Chondrocyte (in vitro differentiated cells): ENCODE measurements at places on chromosomes 1 and 21. TPM values are rescaled to one million over a fixed set of nuclear protein-coding genes. Genes with fewer than 3 reads are reported as not detected.

DNA sequence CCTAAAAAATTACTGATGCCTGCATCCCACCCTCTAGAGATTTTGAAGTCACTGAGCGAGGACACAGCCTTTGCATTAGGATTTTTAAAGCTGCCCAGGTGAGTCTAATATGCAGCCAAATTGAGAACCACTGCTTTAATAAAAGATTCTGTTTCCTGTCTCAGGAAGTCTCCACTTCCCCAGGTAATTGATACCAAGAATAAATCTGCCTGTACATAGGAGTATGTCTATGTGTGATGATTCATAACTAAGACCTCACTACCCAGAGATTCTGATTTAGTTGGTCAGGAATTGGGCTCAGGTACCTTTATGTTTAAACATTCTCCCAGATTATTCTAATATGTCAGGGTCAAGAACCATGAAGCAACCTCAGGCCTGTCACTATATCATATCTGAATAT lies 108.8 kb upstream of the ARTN start:
- peaks cover 31% of the 10 kb centered on the region for H3K4me1 ChIP-seq
- H3K4me3 ChIP-seq, result no peak overlapping the region
- H3K27me3 ChIP-seq, result no peaks in the 10 kb centered on the region
- no peak overlapping the region for H3K27ac ChIP-seq
- H3K36me3 ChIP-seq, result peaks cover 9% of the 10 kb centered on the region

DNA sequence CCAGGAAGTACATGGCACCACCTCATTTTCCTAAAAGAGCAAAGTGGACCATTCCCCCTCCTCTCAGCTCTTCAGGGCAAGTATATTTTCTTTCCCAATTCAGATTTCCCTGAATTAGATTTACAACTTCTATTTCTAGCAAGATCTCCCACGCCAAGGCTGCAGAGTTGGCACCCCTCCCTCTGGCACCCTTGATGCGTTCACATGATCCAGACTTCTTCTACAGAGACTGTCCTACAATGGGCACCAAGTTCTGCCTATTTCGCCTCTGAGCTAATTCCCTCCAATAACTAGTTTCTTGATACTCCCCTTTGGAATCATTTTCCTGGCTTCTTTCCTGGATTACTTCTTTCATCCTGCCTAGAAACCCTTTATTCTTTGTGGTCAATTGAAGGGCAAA lies 122.0 kb downstream of the CDC7 start:
- H3K4me1 ChIP-seq, result peaks cover 6% of the 10 kb centered on the region
- no peak for DNase-seq

DNA sequence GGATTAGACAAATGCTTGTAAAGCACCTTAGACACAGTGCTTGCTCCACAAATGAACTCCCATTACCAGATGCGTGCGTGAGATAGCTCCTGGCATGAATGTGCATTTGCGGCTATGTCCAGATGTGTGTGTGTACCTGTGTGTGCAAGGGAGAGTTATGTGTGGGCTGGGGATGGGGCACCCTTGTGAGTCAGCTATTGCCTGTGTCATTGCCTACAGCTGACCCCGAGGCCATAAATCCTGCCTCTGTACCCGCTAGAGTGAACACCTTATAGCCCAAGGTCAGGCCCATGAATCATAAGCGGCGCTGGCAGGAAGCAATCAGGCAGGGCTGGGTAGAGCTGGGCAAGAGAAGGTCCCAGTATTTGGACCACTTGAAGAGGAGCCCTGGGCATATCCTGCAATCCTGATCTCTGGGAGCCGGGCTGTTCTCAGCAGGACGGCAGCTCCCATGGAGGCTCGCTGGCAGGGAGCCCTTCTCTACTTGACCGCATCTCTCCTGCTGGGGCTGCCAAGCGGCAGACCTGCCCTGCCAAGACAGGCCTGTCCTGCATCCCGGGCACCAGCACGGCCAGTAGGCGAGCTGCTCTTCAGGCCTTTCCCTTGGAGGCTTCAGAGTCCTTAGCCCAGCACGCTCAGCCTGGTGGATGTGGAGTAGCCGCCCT lies 86.4 kb downstream of the TMEM53 start:
- DNase-seq, result no peak
- H3K27me3 ChIP-seq, result peaks cover 16% of the 10 kb centered on the region
- no peaks in the 10 kb centered on the region for H3K36me3 ChIP-seq

GRCh38 chr1:5991381-5992025 lies 722 bp downstream of the NPHP4 start:
- H3K27me3 ChIP-seq, result no peaks in the 10 kb centered on the region
- peak; percentile 79 for DNase-seq
- H3K27ac ChIP-seq, result peak overlapping the region; percentile 70
- peak overlapping the region; percentile 81 for H3K4me3 ChIP-seq
- H3K36me3 ChIP-seq, result no peaks in the 10 kb centered on the region

DNA sequence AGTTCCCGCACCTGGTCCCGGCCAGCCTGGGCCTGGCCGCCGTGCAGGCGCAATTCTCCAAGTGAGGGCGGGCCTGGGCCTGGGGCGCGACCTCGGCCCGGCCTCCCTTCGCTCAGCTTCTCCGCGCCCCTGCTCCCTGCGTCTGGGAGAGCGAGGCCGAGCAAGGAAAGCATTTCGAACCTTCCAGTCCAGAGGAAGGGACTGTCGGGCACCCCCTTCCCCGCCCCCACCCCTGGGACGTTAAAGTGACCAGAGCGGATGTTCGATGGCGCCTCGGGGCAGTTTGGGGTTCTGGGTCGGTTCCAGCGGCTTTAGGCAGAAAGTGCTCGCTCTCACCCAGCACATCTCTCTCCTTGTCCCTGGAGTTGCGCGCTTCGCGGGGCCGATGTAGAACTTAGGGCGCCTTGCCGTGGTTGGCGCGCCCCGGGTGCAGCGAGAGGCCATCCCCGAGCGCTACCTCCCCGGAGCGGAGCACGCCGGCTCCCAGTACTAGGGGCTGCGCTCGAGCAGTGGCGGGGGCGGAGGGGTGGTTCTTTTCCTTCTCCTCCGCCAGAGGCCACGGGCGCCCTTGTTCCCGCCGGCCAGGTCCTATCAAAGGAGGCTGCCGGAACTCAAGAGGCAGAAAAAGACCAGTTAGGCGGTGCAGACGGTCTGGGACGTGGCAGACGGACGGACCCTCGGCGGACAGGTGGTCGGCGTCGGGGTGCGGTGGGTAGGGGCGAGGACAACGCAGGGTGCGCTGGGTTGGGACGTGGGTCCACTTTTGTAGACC lies 1.2 kb downstream of the OLIG1 start:
- peaks cover 14% of the 10 kb centered on the region for H3K4me1 ChIP-seq
- DNase-seq, result no peak
- peaks cover 3% of the 10 kb centered on the region for H3K36me3 ChIP-seq
- peaks cover 81% of the 10 kb centered on the region for H3K27me3 ChIP-seq
- no peak overlapping the region for H3K27ac ChIP-seq

- H3K27ac ChIP-seq, result no peak overlapping the region
- H3K4me1 ChIP-seq, result no peaks in the 10 kb centered on the region
- no peak overlapping the region for H3K4me3 ChIP-seq
- H3K27me3 ChIP-seq, result peaks cover 19% of the 10 kb centered on the region
Observed at GRCh38 chr1:48718116-48718630, 58.5 kb downstream of the BEND5 start.

DNA sequence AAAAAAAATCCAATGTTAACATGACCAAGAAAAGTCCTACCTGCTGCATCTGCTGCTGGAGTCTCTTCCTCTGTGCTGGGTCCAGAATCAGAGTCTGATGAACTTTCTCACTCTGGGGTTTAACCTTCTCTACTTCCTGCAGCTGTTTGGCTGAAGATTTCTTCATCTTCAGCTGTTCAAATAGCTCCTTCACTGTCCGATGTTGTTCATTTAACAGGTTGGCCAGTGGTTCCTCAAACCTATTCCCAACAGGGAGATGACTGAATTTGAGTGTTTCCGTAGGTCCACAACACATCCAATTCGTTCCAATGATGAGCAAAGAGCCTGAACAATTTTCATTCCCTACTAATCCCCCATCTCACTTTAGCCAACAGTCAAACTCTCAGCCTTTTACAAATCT lies 79.4 kb downstream of the GON4L start:
- no peak overlapping the region for H3K27ac ChIP-seq
- H3K27me3 ChIP-seq, result no peaks in the 10 kb centered on the region
- no peak for DNase-seq
- H3K4me3 ChIP-seq, result no peak overlapping the region
- peaks cover 33% of the 10 kb centered on the region for H3K36me3 ChIP-seq

- H3K36me3 ChIP-seq, result no peaks in the 10 kb centered on the region
- no peak overlapping the region for H3K27ac ChIP-seq
- H3K4me3 ChIP-seq, result no peak overlapping the region
- DNase-seq, result no peak
Observed at GRCh38 chr1:155649676-155650075, 38.9 kb downstream of the YY1AP1 start.

GRCh38 chr1:61081686-61082310 lies 563 bp upstream of the NFIA start:
- DNase-seq, result no peak
- no peaks in the 10 kb centered on the region for H3K27me3 ChIP-seq
- H3K36me3 ChIP-seq, result peaks cover 2% of the 10 kb centered on the region
- peaks cover 73% of the 10 kb centered on the region for H3K4me1 ChIP-seq

GRCh38 chr21:14451546-14451945 lies 68.6 kb upstream of the HSPA13 start:
- no peak for DNase-seq
- H3K4me1 ChIP-seq, result no peaks in the 10 kb centered on the region
- H3K4me3 ChIP-seq, result no peak overlapping the region
- H3K36me3 ChIP-seq, result no peaks in the 10 kb centered on the region
- no peak overlapping the region for H3K27ac ChIP-seq
- no peaks in the 10 kb centered on the region for H3K27me3 ChIP-seq

DNA sequence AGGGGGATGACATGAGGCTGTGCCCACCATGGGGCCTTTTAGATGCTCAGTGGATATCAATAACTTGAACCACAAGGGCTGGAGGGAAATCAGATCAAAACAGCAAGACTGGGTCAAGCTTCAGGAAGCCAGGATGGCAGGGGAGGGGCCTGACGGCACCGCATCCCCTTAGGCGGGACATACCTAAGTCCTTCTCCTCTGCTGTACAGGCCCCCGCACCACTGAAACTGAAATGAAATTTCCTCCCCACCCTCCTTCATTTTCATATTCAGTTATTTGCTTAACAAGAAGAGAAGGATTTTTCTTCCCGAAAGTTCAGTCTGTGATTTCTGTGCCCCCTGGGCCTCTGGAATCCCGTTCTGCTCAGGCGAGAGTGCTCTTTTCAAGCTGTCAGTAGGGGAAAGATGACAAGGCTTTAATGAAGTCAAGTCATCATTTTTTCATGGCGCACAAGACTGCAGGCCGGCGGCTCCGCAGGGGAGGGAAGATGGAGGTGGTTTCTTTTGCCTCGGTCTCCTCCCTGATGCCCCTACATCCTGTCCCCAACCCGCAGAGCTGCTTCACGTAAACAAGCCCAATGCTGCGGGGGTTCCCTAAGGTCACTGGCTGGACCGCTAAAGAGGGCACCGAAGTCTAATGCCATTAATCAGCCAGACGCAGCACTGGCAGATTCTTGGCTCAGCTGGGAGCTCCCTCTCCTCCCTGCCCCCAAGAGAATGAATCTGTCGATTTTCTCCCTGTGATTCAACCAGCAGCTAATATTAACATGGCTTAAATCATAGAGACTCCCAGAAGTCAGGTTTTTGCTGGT lies 264.8 kb downstream of the C1orf94 start:
- H3K27ac ChIP-seq, result no peak overlapping the region
- peaks cover 2% of the 10 kb centered on the region for H3K27me3 ChIP-seq
- DNase-seq, result no peak
- no peaks in the 10 kb centered on the region for H3K36me3 ChIP-seq
- H3K4me3 ChIP-seq, result no peak overlapping the region

DNA sequence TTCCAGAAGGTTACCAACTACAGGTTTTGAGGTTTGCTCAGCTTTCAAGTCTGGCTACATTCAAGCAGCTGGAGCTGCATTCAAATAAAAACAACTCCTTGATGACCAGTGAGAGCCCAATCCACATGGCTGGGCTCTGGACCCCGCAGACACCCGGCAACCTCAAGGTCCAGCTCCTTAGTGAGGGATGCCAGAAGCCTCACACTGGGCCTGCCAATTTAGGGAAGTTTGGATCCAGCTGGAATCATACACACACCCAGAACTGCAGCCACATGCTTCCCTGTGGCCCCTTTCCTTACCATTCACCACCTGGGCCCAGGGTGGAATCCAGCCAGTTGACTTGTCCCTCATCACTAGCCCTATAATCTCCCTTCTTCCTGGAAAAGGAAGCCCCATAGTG lies 123.7 kb downstream of the UBE2U start:
- no peak overlapping the region for H3K27ac ChIP-seq
- peaks cover 33% of the 10 kb centered on the region for H3K27me3 ChIP-seq
- no peak for DNase-seq
- no peaks in the 10 kb centered on the region for H3K36me3 ChIP-seq
- no peak overlapping the region for H3K4me3 ChIP-seq
- H3K4me1 ChIP-seq, result no peaks in the 10 kb centered on the region

DNA sequence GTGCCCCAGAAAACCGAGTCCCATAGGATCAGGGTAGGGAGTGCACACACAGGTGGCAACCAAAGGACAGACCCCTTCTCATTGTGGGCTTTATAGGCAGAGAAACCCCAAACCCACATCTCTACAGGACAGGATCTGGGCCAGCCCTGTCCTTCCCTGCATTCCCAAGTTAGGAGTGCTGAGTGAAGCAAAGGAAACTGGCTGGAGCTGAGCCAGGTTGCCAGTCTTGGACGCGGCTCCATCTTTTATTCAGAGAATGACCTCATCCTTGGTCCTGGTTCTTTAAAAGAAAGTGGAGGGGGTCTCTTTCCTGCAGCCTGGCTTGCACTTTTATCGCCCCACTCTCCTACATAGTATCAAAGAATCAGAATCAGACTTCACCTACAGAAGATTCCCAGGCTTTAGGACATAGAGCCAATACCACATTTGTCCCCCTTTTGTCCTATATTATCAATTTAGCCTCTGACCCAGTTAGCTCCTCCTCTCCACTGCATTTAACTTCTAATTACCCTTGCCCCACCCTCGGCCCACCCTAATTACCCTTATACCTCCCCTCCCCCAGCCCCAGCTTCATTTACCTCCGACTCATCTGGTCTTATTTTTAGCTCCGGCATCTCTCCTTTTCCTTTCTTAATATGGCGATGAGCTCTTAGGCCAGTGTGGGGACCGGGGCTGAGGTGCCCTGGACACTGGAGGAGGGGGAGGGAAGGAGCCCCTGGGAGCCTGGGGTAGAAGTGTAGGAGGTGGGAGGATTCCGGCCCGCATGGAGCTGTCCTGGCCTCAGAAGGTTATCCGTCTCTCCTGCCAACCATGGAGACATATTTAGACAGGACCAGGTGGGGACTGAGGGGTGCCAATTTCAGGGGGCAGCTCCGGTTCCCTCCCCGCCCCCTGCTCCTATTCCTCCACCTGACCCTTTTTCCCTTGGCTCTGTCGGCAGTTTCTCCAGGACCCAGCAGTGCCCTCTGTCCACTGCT lies at the start of gene CASQ1:
Gene CASQ1 (plus strand): TSS at position 927 of the 977 bp plus-strand sequence. CDS start 177 bp downstream, outside the sequence.
- no peak for DNase-seq
- peaks cover 10% of the 10 kb centered on the region for H3K4me1 ChIP-seq
- no peak within 1 kb of the TSS for H3K4me3 ChIP-seq
- no peaks in the 10 kb centered on the region for H3K36me3 ChIP-seq
- H3K27me3 ChIP-seq, result peaks cover 5% of the 10 kb centered on the region

The MYCL gene
- total RNA-seq, result 0.29 to 0.62 TPM (median 0.47 TPM) in 3 replicates

The CHIA gene
- not detected in 3 replicates for total RNA-seq

The KCND3 gene
- 0.77 to 3.6 TPM (median 0.99 TPM) in 3 replicates for total RNA-seq

The F13B gene
- not detected in 3 replicates for total RNA-seq

The CDC42 gene
- 250 to 272 TPM (median 259 TPM) in 3 replicates for total RNA-seq

The PGLYRP4 gene
- total RNA-seq, result not detected in 3 replicates

The PADI1 gene
- 0.41 to 0.97 TPM (median 0.70 TPM) in 3 replicates for total RNA-seq

The CFHR4 gene
- total RNA-seq, result not detected in 3 replicates

The PCP4 gene
- total RNA-seq, result not detected in 3 replicates

The ACBD6 gene
- 43.1 to 55.0 TPM (median 43.4 TPM) in 3 replicates for total RNA-seq
